ENCODE measurements at places on chromosomes 3 and 15.

GRCh38 chr3:71629289-71629688 lies 45.8 kb upstream of the FOXP1 start:
- no peak for DNase-seq

DNA sequence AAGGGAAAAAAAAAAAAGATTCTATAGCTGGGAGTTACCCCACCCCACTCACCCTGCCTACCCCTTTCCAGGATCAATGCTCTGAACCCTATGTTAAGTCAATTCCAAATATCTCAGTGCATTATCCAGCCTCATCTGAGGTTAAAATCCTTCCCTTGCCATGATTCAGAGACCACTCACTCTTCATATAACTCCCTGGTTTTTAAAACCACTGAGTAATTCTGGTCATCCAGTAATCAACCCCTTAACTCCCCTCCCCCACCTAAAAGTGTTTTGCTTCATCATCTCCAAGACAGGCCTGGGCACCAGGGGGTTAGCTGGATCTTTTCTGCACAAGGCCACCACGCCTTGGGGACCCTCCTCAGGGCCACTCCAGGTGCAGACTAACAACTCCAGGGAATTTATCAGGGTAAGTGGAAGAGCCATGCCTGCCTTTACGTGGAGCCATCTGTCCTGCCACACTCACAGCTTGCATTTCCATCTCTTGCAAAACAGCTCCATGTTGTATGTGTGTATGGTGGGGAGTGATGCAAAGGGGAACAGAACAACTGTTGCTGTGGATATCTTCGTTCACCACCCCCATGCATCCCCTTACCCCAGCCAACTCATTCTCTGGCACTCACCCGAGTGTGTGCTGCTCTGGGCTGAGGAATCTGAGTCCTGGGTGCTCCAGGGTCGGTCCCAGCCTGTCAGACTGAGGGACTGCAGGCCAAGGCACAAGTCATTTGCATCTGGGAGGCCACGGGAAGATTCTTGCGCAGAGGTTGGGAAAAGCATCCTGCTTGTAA lies 30.7 kb upstream of the RPS17 start:
- DNase-seq: no peak

- no peak for DNase-seq
These were observed 307.8 kb downstream of the GABRG3 start for GRCh38 chr15:27278761-27279160.

DNA sequence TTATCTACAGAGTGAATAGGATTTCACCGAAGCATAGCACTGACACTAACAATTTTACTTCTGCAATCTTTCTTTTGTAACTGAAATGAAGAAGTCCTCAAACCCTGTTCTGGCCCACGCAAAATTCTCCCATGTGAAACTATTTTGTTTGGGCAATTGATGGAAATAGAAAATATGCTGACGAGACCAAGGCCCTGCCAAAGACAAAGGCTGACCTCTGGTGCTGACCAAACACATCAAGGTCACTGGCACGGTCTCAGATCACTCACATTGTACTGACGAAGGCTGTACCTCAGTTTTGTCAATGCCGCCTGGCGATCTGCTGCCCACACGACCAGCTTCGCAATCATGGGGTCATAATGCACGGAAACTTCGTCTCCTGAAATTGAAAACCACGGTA lies 58.4 kb upstream of the DCUN1D1 start:
- no peak for DNase-seq
